A549 treated with AZD2906 at 1 μM for 4 hours (cell line): ENCODE measurements at places on chromosomes 12 and 14. TPM values are rescaled to one million over a fixed set of nuclear protein-coding genes. Genes with fewer than 3 reads are reported as not detected.

Gene ZFHX2
- 0.35 to 0.95 TPM (median 0.56 TPM) in 5 replicates for total RNA-seq

Gene CIT
- 9.4 to 14.4 TPM (median 10.9 TPM) in 5 replicates for total RNA-seq

Gene DACT1
- 0.34 to 0.74 TPM (median 0.64 TPM) in 5 replicates for total RNA-seq

Gene ISM2
- 0.29 to 0.44 TPM (median 0.43 TPM) in 5 replicates for total RNA-seq

Gene NT5DC3
- 24.5 to 31.2 TPM (median 25.7 TPM) in 5 replicates for total RNA-seq

Gene PRPH
- total RNA-seq: 0.82 to 2.1 TPM (median 1.9 TPM) in 5 replicates

Gene SPRING1
- total RNA-seq: 16.4 to 28.0 TPM (median 26.4 TPM) in 5 replicates

Gene NTN4
- 38.7 to 42.6 TPM (median 41.9 TPM) in 5 replicates for total RNA-seq

Gene POTEG
- total RNA-seq: not detected in 5 replicates

Gene VASH1
- total RNA-seq: 3.3 to 4.1 TPM (median 3.5 TPM) in 5 replicates

Gene TMEM179
- total RNA-seq: 0.29 to 0.54 TPM (median 0.39 TPM) in 5 replicates

Gene GALNT16
- total RNA-seq: 2.6 to 3.1 TPM (median 2.7 TPM) in 5 replicates

Gene ADAM20
- 0.02 to 0.03 TPM in 2 of 5 replicates, not detected in the others for total RNA-seq

Gene DAO
- not detected in 5 replicates for total RNA-seq

Gene LMNTD1
- not detected in 5 replicates for total RNA-seq

Gene GPR65
- total RNA-seq: not detected in 5 replicates

Gene STAC3
- 0.22 to 0.56 TPM (median 0.42 TPM) in 5 replicates for total RNA-seq

Gene PLBD1
- total RNA-seq: 4.1 to 4.8 TPM (median 4.3 TPM) in 5 replicates

Gene KRT78
- 0.04 to 0.13 TPM (median 0.07 TPM) in 5 replicates for total RNA-seq

Gene STXBP6
- total RNA-seq: 2.4 to 3.1 TPM (median 2.7 TPM) in 5 replicates

Gene SLC8A3
- total RNA-seq: 0.02 TPM in 1 of 5 replicates, not detected in the others

Gene EIF4B
- total RNA-seq: 230 to 453 TPM (median 274 TPM) in 5 replicates

Gene MBD6
- total RNA-seq: 19.1 to 28.6 TPM (median 26.3 TPM) in 5 replicates

Gene TMBIM4
- 42.7 to 52.5 TPM (median 49.8 TPM) in 5 replicates for total RNA-seq

Gene USP44
- total RNA-seq: 0.08 to 0.17 TPM (median 0.13 TPM) in 5 replicates

Gene IL31
- total RNA-seq: not detected in 5 replicates

Gene MYH6
- 0.08 to 0.17 TPM (median 0.10 TPM) in 5 replicates for total RNA-seq

Gene CLEC4E
- total RNA-seq: 0.16 to 0.66 TPM (median 0.22 TPM) in 5 replicates

Gene GPRC5A
- total RNA-seq: 201 to 268 TPM (median 236 TPM) in 5 replicates

Gene ATL1
- 4.7 to 7.0 TPM (median 5.1 TPM) in 5 replicates for total RNA-seq
